ENCODE measurements at places on chromosomes 2 and 18.
A peak's percentile ranks its signal among the peaks of the same experiment; 100 is the strongest.

GRCh38 chr2:39837856-39838453 lies 58.9 kb upstream of the THUMPD2 start:
- peak; percentile 42 for DNase-seq

GRCh38 chr18:62523255-62523588 lies 397 bp downstream of the ZCCHC2 start:
- DNase-seq = no peak

DNA sequence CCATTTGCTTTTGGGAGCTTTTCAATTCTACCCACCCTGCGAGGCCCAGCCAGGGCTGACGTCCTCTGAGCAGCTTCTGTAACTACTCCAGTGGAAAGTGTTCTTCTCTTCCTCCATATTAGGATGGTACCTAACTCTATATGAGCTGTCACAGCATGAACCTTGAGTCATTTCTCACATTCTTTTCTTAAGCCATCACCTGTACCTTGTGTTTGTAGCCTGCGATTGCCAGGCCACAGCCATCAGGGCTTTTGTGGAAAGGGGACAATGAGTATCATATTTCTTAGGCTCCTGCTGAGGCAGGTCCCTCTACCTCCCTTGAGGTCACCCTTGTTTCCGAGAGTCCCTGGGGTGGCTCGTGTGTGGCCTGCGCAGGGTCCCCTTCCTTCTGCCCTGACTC lies 144.5 kb upstream of the DLX2 start:
- DNase-seq = no peak

- no peak for DNase-seq
Observed at GRCh38 chr2:161321944-161322648, 13.9 kb downstream of the PSMD14 start.

GRCh38 chr2:225367482-225367881 lies 32.0 kb upstream of the NYAP2 start:
- no peak for DNase-seq

- no peak for DNase-seq
Observed at GRCh38 chr2:162579986-162580385, 236.1 kb downstream of the GCA start.

- no peak for DNase-seq
Observed at GRCh38 chr2:235139956-235140800, 188.4 kb downstream of the SH3BP4 start.

GRCh38 chr2:215973954-215974699 lies 39.2 kb downstream of the MREG start:
- DNase-seq = peak; percentile 28

DNA sequence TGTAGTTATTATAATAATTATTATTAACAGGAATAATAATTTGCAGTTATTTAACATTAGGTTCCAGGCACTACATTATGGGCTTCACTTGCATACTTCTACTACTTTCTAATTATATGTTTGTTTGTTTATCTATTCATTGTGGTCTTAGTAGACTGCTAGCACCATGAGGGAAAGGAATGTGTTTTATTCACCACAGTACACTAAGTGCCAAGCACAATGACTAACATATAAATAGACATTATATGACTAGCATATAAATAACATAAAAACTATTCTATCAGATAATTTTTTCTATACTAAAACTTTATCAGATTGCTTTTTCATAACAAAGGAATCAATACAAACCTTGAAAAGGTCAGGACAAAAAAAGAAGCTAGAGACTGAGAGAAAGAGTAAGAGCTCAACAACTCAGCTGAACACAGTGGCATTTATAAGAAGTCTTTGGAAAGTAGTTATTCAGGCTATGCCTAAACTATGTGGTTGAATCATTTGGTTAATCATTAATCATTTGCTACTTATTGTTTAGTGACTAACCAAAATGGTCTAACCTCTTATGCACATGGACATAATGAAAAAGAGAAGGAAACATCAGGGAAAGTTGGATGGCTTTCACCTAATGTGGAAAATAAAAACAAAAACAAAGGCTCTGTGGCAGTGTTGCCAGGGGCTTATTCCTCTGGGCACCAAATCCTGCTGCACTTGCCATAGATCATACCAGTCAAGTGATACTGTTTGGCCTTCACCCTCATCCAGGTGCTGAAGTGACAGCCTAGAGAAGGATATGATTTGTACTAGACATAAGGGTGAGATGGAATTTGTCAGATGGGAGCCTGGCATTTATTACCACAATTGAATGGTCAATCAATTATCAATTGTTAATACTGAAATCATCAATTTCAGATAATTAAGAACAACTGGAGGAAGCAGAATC lies 174.9 kb downstream of the ETAA1 start:
- DNase-seq = peak; percentile 74

Measured in fibroblast of upper back skin (primary cell).